Left lobe of liver (tissue), 2 donors: ENCODE measurements at places on chromosomes 5 and 9. TPM values are rescaled to one million over a fixed set of nuclear protein-coding genes. Genes with fewer than 3 reads are reported as not detected.

The ZFP2 gene
- 0.63 TPM for total RNA-seq

The CAPSL gene
- not detected for total RNA-seq

The PTGDS gene
- 5.2 TPM for total RNA-seq

DNA sequence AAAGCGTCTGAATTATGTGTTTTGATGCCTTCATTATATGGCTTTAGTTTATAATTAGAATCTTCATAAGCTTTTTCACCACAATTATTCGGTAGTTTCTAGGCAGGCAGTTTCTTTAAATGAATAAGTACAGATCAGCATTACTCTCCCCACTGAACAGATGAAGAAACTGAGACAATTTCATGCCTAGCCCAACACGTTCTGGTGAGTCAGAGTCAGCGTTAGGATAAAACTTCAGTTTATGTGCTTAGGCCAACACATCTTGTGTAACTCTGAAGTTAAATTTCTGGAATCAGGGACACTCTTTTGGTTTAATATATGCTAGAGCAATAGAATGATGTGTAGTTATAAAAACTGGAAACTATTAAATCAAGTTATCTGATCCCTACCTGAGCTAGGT lies 186.7 kb upstream of the ELL2 start:
- DNase-seq = no peak

- DNase-seq = no peak
Measured at GRCh38 chr9:3455717-3456116, 70.1 kb downstream of the RFX3 start.

DNA sequence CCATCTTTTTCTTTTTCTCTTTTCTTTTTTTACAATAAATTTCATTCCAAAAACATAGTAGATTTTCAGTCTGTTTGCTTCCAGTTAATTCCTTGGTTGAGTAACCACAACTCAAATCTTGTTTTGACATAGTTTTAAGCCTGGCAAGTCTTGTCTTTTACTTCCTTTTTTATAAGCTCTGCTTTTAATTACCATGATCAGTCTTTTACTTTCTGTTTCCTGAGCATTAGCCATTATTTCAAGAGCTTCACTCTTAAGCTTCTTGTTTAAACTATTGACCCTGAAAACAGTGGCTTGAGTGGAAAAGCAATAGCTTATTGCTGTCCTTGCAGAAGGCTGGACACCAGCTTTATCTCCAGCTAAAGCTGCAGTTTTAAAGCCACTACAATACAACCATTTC lies 1363.3 kb downstream of the MAT2B start:
- no peak for DNase-seq

- DNase-seq = no peak
Measured at GRCh38 chr5:10401498-10401897, 40.2 kb upstream of the ROPN1L start.

DNA sequence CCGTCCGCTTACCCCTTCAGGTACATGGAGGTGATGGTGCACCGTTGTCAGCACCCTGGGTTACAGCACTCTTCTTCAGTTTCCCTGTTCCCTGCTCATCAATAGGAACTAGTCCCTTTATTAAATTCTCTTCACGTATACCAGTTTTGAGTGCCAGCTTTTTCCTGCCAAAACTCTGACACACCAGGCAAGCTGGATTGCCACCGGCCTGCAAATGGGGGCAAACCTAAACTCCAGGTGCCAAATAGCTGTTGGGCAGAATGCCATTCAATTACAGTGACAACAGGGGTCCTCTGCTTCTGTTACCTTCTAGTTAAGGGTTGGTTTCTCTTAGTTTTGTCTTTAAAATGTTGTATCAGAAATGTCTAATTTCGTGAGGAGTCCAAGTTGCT lies 400.4 kb downstream of the OSTF1 start:
- DNase-seq = no peak
